ENCODE measurements at places on chromosomes 12 and 14.

GRCh38 chr12:118855858-118856257 lies 125.5 kb upstream of the SRRM4 start:
- DNase-seq: no peak

GRCh38 chr14:94598816-94599655 lies 13.2 kb upstream of the SERPINA3 start:
- DNase-seq: no peak

DNA sequence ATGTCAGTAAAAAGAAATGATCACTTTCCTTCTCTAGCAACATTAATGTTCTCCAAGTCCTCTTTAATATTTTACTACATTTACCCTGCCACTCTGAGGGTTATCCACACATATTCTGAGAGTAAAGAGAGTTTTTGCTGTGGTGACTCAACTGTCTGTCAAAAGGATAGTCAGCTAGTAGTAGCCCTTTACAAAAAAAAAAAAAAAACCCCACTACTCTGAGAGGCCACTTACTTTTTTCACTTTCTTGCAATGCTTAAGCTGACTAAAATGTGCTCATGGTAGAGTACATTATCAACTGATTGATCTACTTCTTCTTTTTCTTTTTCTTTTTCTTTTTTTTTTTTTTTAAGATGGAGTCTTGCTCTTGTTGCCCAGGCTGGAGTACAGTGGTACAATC lies 27.6 kb upstream of the PPM1A start:
- no peak for DNase-seq

DNA sequence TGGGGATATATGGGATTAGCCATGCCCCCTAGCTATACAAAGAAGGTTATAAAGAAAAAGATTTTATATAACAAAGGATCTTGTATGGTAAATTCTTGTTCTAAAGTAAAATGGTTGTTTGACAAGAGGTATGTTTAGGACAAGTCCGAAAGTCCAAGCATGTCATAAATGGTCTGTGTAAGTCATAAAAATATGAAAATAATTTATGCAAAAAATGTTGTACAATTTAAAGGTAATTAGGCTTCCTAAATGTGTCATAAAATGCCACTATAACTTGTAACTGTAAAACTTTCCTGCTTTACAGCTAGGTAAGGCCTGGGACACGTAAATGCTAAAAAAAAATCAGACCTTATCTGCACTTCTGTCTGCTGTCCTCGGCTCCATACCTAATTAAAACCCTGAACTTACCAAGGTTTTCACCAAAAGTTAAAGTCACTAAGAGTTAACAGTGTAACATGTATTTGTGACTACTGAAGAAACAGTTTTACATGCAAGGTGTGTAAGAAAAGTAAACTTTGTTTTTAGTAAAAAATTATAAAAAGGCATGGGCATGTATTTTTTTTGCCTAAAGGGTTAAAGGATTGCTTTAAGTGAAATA lies 110.0 kb upstream of the RESF1 start:
- no peak for DNase-seq

- DNase-seq: no peak
These were observed 34.0 kb downstream of the ALG10B start for GRCh38 chr12:38350342-38351174.

- no peak for DNase-seq
These were observed 382.4 kb downstream of the VRK1 start for GRCh38 chr14:97179573-97179972.

- no peak for DNase-seq
These were observed 14.0 kb downstream of the MANSC1 start for GRCh38 chr12:12336049-12336411.

DNA sequence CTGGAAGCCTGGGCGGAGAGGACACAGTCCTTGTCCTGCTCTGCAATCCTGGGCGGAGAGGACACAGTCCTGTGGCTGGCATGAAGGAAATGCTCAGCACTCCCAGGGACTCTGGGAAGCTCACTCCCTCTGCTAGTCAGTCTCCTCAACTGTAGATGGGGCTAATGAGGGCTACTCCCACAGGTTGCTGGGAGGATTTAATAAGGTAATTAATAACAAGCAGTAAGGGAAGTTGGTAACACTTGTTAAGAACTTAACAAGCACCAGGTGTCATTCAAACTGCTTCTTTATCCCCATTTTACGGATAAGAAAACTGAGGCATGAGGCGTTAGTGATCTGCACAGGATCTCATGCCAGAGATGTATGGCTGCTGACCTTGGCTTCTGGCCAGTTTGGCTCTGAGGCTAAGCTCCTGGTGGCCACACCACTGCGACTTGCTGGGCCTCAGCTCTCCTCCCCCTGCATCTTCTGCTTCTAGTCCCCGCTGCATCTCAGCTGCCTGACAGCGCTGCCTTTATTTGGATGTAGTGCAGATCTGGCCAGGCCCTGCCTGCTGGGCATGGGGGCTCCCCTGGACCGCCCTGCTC lies 54.1 kb upstream of the BEGAIN start:
- DNase-seq: no peak

DNA sequence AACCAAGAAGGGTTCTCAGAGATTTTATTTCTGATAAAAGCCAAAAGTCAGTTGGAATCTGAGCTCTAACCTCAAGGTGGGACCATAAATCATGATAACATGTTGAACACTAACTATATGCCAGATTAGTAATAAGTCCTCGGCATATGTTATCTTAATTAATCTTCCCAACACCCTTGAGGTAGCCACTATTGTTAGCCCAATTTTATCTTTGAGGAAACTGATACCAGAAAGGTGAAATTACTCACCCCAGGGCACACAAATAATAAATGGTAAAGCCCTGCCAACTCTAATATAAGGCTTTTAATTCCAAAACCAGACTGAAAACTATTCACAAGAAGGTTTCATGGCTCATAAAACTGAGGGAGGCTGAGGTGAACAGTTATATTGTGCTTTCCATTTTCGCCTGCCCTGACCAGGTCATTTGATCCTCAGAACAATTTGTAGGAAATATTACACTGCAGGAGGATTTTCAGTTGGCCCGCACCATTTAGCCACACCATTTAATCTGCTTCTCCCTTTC lies 16.1 kb upstream of the NUAK1 start:
- DNase-seq: no peak

DNA sequence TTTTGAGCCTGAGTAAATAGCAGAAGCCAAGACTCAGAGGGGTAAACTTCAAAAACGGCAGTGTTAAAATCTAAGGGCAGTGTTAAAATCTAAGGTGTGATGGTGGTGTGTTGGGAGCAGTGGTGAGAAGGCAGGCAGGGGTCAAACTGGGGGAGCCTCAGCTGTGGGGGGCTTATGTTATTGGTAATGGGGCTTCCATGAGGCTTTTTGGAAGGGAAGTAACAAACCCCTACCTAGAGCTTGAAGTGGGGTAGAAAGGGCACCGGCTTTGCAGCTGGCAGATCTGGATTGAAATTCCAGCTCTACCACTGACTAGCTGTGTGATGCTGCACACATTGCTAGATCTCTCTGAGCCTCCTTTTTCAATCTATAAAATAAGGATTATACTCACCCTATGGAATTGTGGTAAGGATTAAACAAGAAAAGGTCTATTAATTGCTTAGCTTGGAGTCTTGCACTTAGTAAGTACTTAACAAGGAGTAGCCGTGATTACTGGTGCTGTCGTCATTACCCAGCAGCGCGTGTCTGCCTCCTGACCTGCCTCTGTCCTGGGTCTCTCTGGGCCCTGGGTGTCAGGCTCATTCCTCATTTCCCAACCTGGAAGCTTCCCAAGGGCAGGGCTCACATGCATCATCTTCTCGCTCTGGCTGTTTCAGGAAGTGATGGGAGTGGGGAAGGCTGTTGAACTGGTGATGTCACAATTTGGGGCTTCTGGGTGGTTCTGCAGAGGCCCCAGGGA lies 18.5 kb upstream of the KRT80 start:
- DNase-seq: peak; percentile 63

- DNase-seq: no peak
These were observed 226.6 kb upstream of the G2E3 start for GRCh38 chr14:30332374-30332773.

- no peak for DNase-seq
These were observed 437.6 kb downstream of the RERGL start for GRCh38 chr12:17652436-17652835.

- DNase-seq: no peak
These were observed 88.2 kb downstream of the DUSP16 start for GRCh38 chr12:12474471-12474928.

- DNase-seq: no peak
These were observed 425.9 kb downstream of the FSCB start for GRCh38 chr14:44081146-44081545.

DNA sequence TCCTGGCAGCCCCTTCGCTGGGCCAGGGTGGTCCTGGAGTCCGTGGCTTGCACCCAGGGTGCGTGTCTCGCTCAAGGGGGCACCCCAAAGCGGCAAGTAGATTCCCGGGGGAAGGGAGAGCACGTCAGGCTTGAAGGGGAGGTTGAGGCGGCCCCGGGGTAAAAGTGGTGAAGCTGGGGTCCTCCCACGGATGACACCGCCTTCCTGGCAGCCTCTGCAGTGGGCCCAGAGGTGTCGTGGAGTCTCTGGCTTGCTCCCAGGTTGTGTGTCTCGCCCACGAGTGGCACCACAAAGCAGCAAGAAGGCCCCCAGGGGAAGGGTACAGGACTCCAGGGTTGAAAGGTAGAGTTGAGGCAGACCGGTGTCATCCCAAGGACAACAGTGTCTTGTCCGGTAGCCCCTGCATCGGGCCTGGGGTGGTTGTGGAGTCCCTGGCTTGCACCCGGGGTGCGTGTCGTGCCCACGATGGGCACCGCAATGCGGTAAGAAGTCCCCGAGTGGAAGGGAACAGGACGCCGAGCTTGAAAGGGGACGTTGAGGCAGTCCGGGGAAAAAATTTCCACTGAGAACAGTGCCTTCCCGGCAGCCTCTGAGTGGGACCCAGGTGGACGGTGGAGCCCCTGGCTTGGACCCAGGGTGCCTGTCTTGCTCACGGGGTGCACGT lies 158.0 kb upstream of the ALG10B start:
- DNase-seq: no peak

DNA sequence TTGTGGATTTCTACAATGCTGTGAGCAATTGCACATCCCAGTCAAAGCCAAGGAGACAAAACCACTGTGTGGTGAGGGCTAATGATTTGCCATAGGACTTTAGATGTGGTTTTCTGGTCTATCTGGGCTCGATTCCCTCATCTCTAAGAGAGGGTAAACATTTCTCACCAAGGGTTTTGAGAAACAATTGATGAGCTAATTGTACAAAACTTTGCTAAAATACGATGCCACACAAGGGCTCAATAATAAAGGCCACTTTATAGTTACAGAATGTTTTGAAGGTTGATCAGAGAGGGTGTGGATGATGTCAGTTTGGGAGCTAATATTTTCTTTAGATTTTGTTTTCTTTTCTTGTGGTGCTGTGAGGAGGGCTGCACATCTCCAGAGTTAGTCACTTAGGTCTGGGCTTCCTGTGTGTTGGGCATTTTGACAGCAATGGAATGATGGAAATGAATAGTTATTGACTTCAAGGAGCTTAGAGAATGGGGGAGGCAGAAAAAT lies 60.8 kb upstream of the SLC38A4 start:
- no peak for DNase-seq

DNA sequence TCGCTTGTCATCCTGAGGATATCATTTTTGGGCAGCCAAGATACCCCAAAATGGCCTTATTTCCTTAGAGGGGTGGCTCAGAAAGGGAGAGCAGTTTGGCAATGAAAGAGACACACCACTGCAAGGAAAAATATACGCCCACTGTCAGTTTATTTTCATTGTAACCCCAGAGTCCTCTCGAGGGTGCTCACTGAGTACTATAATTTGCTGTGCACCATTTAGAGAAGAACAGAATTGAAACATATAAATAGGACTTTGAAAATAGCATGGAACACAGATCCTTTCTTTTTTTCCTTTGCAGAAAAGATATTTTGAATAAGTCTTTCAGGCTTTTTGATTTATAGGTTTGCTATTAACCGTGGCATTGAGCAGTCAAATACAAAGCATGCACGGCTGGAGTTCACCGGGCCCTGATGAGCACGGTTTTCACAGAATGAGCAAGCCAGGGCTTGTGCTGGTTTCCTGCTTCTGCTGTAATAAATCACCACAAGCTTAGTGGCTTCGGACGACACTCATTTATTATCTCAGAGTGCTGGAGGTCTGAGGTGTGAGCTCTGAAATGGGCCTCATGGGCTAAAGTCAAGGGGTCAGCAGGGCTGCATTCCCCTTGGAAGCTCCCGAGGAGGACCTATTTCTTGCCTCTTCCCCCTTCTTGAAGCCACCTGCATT lies 152.3 kb downstream of the ZNF664 start:
- no peak for DNase-seq

- DNase-seq: no peak
These were observed 4.9 kb downstream of the PLD4 start for GRCh38 chr14:104929268-104930230.

DNA sequence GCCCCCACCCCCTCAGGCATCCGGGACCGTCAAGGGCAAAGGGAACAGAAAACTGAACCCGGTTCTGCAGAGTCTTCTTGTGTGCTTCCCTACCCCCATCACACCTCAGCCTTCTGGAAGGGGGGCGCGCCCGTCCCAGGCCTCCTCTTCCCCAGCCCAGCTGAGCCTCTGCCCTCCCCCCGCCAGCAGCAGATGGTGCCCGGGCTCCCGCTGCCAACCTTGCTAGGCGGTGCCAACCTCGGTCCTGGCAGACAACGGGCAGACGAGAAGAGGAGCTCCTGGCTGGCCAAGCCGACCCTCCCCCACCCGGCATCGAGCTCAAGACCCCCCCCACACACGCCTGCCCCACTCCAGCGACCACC lies 8.7 kb downstream of the STAC3 start:
- no peak for DNase-seq

DNA sequence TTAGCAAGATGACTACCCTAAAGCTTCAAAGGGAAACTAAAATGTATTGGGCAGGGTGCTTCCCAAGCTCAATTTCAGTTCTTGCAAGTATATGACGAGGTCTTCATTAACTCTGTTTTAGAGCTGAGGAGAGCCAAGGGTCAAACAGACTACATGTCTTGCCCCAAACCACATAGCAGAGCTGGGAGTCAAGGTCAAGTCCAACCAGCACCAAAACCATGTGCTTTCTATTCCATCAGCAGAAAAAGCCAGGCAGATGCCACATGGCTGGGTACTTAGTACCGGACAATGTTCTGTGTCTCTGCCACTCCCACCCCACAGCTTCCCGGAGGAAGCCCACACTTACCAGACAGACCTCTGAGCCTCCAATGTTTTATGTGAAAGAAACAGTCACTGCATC lies 17.6 kb downstream of the NID2 start:
- no peak for DNase-seq

- DNase-seq: no peak
These were observed 39.3 kb upstream of the AMN start for GRCh38 chr14:102883089-102883541.

Data from D721Med (cell line).